ENCODE measurements at places on chromosomes 11 and 22.

DNA sequence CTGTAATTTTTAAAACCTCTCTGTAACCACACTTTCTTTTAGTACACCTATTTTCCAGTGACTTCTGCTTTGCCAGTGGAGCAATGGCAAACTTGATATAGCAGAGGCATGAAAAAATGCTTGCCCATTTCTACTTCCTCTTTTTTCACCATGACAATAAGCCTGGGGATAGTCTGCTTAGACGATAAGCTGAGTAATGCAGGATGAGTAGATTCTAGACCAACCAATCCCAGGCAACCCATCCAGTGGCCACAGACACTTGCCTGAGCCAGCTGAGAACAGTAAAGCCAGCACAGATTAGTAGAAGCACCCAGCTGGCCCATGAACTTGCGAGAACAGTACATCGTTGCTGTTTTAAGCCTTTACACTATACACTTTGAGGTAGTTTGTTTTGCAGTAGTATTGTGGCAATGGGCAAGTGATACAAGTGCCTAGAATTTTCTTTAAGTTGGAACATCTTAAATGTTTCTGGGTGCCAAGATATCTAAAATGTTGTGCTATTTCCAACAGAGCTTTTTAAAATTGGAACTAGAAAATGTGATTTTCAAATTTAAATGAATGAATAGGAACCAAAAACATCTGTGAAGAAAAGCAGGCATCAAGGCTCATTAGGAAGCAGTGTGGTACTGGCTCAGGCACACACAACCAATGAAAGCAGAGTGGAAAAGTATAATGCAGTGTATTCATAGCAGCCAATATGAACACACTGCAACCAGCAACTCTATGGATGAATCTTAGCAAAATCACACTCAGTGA is 37.7 kb downstream of the DDI1 start:
- no peak for DNase-seq

GRCh38 chr11:2465202-2466068 is 20.6 kb downstream of the KCNQ1 start:
- no peak for DNase-seq

DNA sequence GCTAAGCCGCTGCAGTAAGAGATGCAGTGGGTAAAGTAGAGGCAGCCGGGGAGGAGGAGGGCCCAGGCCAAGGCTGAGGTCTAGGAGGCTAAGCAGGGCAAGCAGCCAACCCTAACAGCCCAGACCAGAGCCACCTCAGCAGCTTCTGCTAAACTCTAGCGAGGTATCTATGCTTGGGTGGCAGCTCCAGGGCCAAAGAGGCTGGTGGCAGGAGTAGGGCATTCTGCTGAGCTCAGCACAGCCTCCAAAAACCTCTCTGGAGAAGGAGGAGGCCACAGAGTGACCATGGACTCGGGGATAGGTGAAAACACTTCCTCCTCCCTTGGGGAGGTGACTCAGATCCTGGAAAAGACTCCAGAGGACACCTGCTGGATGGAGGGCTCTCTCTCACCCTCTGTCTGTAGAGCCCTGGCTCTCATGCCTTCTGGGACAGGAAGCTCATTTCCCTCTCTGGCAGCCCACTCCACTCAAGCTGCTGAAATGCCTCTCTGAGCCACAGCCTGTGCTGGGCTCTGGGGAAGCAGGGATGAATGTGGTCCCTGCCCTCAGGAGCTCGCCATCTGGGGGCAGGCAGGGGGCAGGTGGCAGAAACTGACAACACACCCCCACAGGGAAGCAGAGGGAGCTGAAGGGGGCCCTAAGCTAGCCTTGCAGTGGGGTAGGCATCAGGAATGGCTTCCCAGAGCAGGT is 16.5 kb upstream of the TPBGL start:
- no peak for DNase-seq

GRCh38 chr11:100769165-100769564 is 82.1 kb downstream of the ARHGAP42 start:
- peak; percentile 12 for DNase-seq

DNA sequence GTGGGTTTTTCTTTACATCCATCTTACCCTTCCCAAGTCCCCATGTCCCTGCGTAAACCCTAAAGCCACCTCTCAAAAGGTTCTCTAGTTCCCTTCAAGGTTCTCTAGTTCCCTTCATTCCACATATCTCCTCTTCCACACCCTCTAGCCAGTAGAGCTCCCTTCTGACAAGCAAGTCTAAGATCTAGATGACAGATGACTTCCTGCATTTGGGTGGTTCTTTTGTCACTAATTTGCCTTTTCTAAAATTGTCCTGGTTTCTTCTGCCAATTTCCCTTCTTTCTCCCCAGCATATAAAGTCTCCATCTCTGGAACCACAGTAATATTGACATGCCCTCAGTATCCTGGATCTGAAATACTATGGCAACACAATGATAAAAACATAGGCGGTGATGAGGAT is 7.8 kb downstream of the CD3E start:
- DNase-seq: no peak

GRCh38 chr11:24833573-24833972 is 336.7 kb downstream of the LUZP2 start:
- DNase-seq: no peak

DNA sequence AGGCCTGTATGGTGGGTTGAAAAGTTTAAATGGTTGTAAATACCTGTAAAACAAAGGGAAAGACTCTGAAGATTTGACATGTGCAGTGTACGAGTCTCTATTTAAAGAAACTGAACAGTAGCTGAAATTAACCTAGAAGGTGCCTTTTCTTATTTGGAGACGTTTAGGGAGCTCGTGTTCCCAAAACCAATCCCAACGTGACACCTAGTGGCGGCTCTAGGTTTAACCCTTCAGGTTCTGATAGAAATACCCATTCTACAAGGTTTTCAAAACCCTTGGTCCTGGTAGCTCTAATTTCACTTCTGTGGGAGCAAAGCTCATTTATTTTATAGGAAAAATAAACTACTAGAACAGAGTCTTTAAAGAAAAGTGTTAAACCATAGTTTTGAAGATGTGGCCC is 258.3 kb downstream of the LRRC4C start:
- DNase-seq: peak; percentile 53

DNA sequence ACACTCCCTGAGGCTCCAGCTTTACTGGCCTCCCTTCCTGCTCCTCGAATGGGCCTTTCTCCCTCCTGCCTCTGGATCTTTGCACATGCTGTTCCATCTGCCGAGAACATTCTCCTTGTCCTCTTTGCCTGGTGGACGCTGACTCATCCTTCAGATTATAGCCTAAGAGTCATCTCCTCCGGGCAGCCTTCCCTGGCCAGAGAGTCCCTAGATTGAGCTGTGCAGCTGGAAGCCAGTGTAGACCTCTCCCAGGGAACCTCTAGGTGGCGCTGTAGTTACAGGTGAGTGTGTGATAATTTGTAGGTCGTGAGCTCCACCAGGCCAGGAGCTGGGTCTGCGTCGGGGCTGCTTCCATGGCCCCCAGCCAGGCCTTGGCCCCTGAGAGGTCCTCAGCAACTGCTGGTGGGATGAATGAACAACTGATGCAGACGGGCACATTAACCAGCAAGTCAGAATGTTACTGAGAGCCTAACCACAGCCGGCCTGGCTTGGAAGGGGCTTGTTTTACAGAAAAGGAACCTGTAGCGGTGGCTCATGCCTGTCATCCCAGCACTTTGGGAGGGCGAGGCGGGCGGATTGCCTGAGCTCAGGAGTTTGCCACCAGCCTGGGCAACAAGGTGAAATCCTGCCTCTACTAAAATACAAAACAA is 8.7 kb downstream of the PNPLA5 start:
- DNase-seq: peak; percentile 60

- DNase-seq: no peak
Observed at GRCh38 chr11:62879235-62879978, 1.3 kb upstream of the SLC3A2 start.

GRCh38 chr22:32721328-32722180 is 80.0 kb upstream of the TIMP3 start:
- no peak for DNase-seq

GRCh38 chr11:75498556-75499255 is 27.0 kb downstream of the GDPD5 start:
- DNase-seq: peak; percentile 30

GRCh38 chr11:16737818-16738192 is 642 bp upstream of the C11orf58 start:
- DNase-seq: peak; percentile 11

- DNase-seq: peak; percentile 46
Observed at GRCh38 chr11:117814766-117815261, 9.7 kb downstream of the FXYD2 start.

- peak; percentile 64 for DNase-seq
Observed at GRCh38 chr11:19951558-19952115, 208.6 kb downstream of the DBX1 start.

GRCh38 chr22:39410264-39410663 is 10.7 kb downstream of the TAB1 start:
- no peak for DNase-seq

GRCh38 chr11:3171931-3172560 is 6.9 kb upstream of the OSBPL5 start:
- DNase-seq: no peak

GRCh38 chr11:64726211-64726641 is 3.2 kb upstream of the NRXN2 start:
- DNase-seq: no peak

- no peak for DNase-seq
Observed at GRCh38 chr22:20060700-20061480, 19.2 kb upstream of the DGCR8 start.

DNA sequence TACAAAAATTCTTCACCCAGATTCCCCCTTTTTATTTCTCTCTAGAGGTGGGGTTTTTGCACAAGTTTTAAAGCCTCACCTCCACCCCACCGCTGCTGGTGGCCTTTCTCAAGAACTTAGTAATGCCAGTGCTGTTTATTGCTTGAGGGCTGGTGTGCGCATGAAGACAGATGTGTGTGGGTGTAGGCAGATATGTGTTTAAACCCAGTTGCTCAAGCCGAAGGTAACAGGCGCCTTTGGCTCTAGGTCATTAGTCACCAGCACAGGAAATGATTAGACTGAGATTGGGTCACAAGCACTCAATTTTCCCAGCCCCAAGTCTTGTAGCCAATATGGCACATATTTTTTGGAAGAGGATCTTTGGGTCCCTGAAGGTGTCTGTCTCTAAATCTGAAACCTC is 2.7 kb upstream of the CLMP start:
- DNase-seq: no peak

DNA sequence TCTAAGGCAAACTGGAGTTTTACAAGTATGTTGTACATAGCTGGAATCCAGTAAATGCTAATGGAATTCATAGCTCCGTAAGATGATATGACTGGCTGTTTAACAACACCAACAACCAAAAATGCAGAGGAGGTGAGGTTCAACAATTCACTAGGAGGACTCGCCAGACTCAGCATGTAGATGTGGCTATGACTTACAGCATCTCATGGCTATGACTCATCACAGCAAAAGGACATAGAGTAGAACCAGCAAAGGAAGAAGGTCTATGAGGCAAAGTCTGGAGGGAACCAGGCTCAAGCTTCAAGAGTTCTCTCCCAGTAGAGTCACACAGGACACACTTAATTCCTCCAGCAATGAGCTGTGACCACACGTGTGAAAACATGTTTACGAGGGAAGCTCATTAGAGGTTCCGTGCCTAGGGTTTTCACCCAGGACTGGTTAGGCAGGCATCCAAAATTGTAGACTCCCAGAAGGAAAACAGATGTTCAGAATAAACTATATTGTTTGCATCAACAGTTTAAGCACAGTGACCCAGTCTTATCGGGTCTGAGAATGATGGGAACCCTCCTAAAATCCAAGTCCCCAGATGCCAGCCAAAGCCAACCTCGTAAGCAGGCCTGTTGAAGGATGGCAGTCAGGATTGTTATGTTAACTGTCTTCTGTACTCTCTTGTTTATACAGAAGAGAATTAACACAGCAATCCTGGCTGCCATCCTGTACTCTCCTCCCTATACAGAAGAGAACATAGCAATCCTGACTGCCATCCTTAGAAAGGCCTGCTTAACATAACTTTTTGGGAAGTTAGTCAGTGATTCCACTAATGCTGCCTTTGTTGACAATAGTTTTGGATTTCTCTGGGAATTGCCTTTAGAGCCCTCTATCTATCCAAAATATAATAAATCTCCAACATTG is 116.6 kb downstream of the LARGE1 start:
- peak; percentile 92 for DNase-seq

- DNase-seq: no peak
Observed at GRCh38 chr11:125787827-125788226, at the start of gene PATE3. Gene PATE3, plus strand, starts transcription at chr11:125788127. Its CDS starts 25 bp downstream, at chr11:125788152.

DNA sequence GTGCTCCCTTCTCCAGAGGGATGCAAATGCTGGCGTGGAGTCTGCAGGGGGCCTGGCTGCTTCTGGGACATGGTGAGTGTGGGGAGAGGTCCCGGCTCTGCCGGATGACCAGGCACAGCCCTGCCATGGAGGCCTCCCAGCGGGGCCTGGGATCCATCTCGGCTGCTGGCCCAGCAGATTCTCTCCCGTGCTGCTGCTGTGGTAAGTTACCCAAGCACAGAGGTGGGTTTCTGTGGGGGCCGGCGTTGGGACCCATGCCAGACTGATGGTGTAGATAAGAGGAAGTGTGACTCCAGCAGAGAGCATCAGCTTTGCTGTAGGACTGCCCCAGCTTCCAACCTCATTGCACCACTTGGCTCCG is 147.5 kb upstream of the B3GAT1 start:
- DNase-seq: no peak

DNA sequence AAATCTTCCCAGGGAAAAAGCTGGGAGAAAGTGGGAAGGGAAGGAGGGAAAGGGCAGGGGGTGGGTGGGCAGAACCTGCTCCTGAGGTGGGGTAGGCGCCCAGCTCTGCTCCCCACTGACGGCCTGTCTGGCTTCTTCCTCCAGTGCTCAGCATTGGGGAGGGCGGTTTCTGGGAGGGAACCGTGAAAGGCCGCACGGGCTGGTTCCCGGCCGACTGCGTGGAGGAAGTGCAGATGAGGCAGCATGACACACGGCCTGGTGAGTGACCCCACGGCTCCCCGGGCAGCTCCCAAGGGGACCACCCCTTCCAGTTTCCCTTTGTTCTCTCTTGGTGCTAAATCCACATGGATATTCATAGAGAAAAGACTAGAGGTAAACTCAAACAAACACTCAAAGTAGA is 25.9 kb downstream of the SHANK3 start:
- no peak for DNase-seq

- peak; percentile 44 for DNase-seq
Observed at GRCh38 chr11:104529213-104529612, 365.3 kb upstream of the PDGFD start.

GRCh38 chr11:33643167-33643824 is 57.3 kb downstream of the C11orf91 start:
- no peak for DNase-seq

DNA sequence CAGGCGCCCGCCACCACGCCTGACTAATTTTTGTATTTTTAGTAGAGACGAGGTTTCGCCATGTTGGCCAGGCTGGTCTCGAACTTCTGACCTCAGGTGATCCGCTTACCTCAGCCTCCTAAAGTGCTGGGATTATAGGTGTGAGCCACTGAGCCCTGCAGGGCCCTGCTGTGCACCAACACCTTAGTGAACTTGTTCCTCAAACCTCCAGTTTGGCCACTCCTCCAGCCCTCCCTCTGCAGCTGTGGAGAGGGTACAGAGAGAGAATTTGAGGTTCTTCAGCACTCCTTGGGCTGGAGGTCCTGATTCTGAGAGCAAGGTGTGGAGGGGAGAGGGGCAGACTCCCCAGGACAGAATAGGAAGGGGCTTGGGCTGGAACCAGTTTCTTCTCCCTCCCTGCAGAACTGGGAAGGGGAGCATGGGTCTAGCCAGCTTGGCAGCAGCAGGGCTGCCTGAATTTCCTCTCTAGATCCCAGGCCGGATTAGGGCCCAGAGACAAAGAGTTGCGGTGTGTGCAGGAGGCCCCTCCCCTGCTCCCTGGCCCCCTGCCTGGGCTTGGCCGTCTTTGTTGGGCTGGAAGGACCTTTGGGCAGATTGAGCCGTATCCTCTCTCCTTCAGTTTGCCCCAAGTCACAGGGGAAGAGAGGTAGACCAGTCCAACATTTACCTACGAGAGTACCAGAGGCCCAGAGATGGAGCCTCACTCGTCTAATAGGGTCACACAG is 2.3 kb upstream of the PEX16 start:
- no peak for DNase-seq

- DNase-seq: peak; percentile 44
Observed at GRCh38 chr11:123430721-123431497, 840 bp downstream of the GRAMD1B start.

Data from fibroblast of upper back skin (primary cell).